ENCODE measurements at places on chromosomes 11 and 22.

DNA sequence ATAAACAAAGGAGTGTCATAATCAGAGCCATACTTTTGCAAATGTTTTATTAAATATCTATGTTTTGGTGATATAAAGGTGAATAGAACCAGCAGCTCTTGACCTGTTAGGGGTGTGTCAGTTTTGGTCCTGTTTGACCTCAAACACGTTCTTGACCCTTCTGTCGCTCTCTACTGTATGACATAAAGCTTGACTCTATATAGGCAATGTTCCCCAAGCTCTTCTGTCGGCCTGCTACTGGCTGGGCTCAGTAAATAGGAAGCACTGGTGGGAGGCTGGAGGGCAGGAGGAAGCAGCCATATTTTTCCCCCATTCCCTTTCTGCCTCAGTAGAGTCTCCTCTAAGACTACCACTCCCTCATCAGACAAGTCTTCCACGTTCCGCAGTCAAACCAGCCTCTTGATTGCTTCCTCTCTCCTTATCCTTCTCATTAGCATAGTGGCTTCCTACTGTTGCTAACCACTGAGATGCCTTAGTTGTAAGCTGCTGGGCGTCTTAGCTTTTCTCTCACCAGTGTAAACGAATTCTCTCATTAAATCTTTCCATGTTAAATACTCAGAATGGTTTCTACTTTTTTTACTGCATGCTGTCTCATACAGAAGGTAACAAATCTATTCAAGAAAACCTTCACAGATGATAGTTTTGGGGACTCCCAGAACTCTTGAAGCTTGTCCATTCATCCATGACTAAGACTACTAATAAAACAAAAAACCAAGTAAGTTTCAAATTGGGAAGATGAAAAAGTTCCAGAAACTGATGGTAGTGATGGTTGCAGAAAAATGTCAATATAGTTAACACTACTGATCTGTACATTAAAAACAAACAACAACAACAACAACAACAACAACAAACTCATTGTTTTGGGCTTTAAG is 3.3 kb downstream of the NPAT start:
- no peak for DNase-seq

DNA sequence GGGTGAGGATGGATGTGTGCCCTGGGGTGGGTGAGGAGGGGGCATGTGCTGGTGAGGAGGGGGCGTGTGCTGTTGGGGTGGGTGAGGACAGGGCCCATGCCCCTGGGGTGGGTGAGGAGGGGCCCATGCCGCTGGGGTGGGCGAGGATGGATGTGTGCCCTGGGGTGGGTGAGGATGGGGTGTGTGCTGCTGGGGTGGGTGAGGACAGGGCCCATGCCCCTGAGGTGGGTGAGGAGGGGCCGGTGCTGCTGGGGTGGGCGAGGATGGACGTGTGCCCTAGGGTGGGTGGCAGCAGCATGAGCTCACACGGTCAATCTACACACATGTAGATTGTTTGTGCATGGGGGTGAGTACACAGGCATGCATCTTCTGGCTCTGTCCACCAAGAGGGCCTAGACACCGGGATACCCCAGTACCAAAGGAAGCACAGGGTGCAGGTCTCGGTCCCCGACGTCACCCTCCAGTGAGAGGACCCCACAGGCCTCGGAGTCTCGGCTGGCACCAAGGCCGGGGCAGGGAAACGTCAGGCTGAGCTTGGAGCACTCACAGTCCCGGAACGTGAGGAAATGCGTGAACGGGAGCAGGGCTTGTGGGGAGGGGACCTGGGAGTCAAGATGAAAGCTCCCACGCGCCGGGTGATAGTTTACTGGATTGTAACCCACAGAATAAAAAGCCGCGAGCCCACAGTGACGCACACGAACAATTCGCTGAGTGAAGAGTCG is 37.4 kb upstream of the TOLLIP start:
- no peak for DNase-seq

- no peak for DNase-seq
Measured at GRCh38 chr22:24506802-24507438, 11.8 kb downstream of the UPB1 start.

- DNase-seq: no peak
Measured at GRCh38 chr11:73716153-73717056, 44.5 kb downstream of the RAB6A start.

GRCh38 chr11:99325847-99326246 is 305.1 kb downstream of the CNTN5 start:
- no peak for DNase-seq

GRCh38 chr11:37774441-37774840 is 1176.4 kb upstream of the RAG2 start:
- DNase-seq: no peak

All from effector memory CD4-positive, alpha-beta T cell (primary cell).